Activated T-helper 17 cell treated with anti-CD3 and anti-CD28 coated beads, Interleukin-2, amount 50 U/mL, for 72 hours (primary cell): ENCODE measurements at places on chromosomes 2 and 18.

DNA sequence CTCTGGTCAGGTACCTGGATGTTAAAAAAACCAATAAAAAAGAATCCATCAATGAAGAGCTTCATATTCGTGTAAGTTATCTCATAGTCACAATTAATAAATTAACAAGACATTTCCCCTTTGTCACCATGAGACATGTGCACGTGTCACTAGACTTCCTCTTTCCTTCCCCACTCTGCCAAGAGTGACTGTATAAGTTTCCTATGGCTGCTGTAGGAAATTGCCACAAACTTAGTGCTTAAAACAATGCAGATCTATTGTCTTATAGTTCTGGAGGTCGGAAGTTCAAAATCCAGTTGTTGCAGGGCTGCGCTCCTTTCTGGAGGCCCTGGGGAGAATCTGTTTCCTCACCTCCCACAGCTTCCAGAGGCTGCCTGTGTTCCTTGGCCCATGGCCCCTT lies 35.8 kb downstream of the SLC9A4 start:
- no peak for ATAC-seq

DNA sequence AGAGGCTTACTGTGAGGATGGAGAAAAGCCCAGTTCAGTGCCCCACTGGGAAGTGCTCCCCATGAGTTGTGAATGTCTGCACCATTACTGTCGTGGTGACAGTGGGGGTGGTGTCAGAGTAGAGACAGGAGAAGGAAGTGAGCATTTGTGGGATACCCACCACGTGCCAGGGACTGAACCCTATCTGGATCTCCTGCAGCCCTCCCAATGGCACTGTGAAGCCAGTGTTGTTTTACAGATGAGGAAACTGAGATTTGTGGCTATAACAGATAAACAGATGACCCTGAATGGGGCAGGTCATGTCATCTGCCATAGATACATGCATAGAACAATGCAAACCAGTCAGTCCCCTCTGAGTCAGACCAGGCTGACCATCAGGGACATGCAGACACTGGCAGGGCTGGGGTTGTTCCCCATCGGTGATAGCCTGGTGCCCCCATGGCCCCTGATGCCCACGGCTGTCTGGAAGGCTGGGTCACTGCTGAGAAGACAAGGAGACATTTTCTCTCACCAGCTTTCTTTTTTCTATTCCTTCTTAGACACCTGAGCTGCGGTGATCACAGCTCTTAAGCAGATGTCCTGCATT lies 60.8 kb downstream of the EMILIN2 start:
- peak; percentile 22 for ATAC-seq

- ATAC-seq, result peak; percentile 89
These were observed at the start of gene EPAS1 for GRCh38 chr2:46296840-46297545. Gene EPAS1, plus strand, starts transcription at chr2:46297407. Its CDS starts 505 bp downstream, at chr2:46297912.

- no peak for ATAC-seq
These were observed 75.7 kb downstream of the WDR7 start for GRCh38 chr18:56726906-56727305.
